CD4-positive, CD25-positive, alpha-beta regulatory T cell (primary cell): ENCODE measurements at places on chromosomes 4 and X.

DNA sequence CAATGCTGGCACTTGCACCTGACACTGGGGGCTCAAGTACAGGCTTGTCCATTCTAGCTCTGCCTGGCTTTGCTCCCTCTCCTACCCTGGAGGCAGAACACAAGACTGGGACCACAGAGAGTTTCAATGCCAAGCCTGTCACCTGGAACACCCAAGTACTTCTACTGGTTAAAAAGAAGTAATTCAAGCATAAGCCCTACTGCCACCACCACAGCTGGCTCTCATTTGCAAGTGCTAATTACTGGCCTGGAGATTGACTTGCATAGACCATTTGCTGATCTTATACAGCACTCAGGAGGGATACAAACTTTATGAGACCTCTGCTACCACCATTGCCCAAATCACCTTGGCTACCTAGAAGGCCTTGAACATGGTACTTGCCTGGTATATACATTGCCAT is 1550.9 kb downstream of the C4orf33 start:
- no peak for DNase-seq

DNA sequence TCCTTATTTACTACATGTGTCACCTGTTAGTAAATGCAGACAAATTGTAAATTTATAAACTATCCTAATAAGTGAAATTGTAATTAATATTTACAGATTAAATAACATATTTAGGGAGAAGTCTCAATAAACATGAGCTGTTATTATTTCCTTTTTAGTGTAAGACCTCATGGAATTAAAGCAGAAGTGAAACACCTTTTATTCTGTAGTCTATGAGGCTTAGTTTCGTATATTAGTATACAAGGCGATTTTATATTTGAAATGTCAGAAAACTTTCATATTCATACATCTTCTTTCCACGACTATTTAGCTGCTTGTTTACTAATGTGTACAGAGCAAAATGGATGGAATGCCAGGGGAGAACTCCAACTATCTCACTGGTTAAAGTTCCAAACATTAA is 414.4 kb downstream of the ARHGAP24 start:
- DNase-seq: no peak

GRCh38 chr4:55636656-55636999 is 530 bp upstream of the NMU start:
- no peak for DNase-seq

GRCh38 chr4:73589887-73590801 is 30.1 kb downstream of the RASSF6 start:
- DNase-seq: no peak

DNA sequence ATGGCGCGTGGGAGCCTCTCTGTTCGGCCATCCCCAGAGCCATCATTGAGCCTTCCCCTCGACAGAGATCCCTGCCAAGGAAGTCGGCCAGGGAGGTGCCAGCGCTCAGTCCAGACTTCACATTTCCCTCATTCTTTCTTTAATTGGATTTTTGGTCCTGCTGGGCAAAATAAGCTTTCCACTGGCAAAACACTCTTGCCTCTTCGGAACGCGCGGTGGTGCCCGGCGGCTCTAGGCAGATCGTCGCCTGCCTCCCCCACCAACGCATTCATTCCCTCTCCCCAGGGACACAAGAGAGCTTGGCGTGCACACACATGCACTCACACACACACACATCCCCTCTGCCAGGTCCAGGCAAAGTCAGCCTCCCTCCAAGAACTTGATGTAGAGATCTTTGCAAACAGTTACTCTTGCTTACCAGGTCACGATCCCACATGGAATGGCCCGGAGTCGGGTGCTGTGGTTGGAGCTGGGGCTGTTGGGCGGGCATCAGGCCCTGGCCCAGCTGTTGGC is 257.1 kb downstream of the BCOR start:
- no peak for DNase-seq

- no peak for DNase-seq
Measured at GRCh38 chr4:18127030-18127429, 105.5 kb upstream of the LCORL start.

GRCh38 chr4:114091546-114091945 is 112.1 kb upstream of the ARSJ start:
- no peak for DNase-seq

- no peak for DNase-seq
Measured at GRCh38 chr4:92387459-92388069, 83.8 kb downstream of the GRID2 start.

GRCh38 chr4:74235135-74235534 is 73.1 kb upstream of the EPGN start:
- DNase-seq: no peak

DNA sequence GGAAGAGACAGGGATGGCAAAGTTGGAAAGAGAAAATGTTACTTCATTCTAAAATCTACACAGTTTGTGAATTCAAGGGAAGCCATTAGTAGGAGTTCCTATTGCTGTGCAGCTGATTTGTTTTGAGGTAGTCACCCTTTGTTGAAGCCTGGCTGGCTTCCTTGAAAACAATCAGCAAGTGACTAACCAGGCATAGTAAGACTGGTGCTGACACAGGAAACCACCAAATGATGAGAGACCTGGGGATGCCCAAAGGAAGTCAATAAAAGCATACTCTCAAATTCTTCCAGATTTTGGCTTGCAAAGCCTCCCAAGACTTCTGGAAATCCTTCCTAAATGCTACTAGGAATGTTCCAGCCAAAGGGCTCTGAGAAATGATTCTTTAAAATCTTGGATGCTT is 23.9 kb upstream of the PRDM8 start:
- peak; percentile 62 for DNase-seq

DNA sequence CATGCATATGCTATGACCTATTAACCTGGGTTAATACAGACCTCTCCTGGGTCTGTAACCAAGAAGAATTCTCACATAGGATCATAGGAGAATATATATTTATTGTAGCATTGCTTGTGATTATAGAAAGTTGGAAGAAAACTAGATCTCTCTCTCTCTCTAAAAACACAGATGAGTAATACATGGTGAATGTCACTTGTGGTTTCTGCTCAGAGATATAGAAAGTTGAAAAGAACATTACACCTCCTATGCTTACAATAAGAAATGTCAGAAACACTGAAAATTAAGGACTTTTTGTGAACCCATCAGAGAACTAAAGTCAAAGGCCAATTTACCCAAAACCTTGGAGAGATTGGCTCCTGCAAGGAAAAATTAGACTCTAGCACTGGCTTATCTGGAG is 1389.5 kb downstream of the FAM133A start:
- DNase-seq: no peak

GRCh38 chr4:159292137-159292896 is 189.4 kb downstream of the RAPGEF2 start:
- no peak for DNase-seq

- DNase-seq: no peak
Measured at GRCh38 chr4:173332021-173332487, 2.1 kb downstream of the HMGB2 start.

- DNase-seq: no peak
Measured at GRCh38 chr4:119550857-119551532, 77.6 kb downstream of the PDE5A start.

DNA sequence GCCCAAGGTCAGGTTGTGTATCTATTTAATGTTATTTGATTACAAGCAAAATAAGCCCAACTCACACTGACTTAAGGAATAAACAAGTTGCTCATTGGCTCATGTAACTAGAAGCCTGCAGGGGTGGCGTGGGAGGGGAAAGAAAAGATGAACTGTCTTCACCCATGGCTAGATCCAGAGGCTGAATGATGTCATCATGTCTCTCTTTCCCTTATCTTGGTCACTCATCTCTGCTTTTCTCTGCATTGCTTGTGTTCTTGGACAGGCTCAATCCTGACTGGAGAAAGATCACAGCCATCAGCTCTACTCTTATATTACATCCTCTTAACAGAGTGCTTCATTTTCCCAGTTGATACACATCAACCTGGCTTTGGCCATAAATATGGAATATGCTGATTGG is 290.0 kb upstream of the DIAPH2 start:
- DNase-seq: no peak

GRCh38 chr4:135185256-135185655 is 983.7 kb upstream of the PABPC4L start:
- no peak for DNase-seq

DNA sequence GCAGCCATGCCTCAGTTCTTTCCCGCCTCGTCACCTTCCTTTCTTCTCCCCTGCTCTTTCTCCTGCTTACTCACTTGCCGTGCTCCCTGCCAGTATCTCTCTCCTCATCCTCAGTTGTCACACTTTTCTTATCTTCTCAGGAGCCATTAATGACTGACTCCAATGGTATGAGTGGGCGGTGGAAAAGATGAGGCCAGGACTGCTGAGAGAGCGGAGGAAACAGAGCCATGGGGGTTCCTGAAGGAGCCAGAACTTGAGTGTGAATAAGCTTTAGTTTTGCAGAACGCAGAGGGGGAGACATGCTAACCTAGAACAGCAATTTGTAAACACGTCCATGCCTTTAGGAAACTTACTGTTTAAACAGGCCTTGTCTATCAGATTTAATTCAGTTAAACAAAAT is 126.5 kb downstream of the CHIC2 start:
- no peak for DNase-seq

DNA sequence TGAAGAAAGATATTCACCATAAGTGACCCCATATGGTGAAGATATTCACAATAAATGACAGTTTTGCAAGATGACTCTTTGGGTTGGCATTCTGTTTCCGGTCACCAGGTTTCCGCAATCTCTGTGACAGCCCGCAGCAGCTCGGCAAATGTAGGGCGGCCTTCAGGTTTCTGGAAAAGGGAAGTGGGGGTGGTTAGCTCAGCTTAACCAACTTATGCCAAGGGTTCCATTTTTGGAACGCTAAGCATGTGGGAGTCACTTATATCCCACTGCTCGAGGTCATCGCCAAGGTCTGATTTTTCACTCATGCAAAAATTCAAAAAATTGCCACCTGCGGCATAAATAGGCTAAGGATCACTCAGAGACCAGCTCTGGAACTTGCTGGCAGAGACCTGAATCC is 51.0 kb downstream of the NIPAL1 start:
- DNase-seq: no peak

DNA sequence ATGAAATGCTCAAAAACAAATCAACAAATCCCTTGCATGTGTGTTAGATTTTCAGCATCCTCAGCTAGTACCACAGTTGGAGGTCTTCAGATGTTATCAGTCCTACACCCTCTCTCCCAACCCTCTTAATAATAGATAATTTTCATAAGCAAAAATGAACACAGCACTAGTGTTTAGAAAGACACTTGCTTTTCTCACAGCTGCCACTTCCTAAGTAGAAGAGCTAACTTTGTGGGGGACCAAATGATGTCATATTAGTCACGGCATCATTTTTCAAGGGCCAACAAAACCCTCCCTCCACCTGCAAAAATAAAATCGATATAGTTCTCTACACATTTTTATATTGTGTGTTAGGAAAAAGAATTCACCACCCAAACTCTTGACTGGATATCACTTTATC is 163.5 kb upstream of the GYPA start:
- DNase-seq: no peak

DNA sequence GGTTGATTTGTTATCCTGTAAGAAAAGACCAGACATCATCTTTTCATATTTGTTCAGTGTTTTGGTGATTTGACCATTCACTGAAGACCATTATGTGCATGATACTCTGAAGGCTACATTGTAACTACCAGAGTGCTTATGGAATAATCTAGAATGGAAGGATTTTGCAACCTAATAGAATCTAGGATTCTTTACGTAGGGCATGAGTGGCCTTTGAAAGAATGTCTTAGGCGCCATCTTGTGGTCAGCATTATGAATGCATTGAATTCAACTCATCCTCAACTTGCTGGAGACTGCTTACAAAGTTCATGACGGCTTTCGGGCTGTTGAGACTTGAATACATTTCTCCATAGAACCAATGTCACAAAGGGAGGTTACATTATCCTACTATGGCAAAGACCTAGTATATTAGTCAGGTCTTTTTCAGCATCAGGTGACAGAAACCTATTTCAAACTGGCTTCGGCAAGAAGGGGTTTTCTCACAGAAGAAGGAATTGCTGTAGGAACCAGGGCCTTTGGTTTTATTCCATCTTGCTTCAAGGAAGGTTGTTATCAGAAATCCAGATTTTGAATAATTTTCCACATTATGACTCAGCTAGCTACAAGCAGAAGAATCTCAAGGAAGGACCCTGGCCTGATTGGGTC is 104.1 kb downstream of the GPAT3 start:
- peak; percentile 33 for DNase-seq

DNA sequence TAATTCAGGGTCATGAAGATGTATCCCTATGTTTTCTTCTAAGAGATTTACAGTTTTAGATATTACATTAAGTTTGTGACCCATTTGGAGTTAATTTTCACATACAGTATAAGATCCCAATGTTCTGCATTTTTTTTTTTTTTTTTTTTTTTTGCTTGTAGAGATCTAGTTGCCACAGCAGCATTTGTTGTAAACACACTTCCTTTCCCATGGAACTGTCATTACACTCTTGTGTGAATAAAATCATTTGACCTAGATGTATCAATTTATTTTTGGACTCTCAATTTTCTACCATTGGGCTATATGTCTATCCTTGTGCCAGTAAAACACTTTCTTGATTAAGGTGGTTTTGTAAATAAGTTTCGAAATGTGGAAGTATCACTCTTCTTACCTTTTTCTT is 1107.2 kb downstream of the TECRL start:
- no peak for DNase-seq

DNA sequence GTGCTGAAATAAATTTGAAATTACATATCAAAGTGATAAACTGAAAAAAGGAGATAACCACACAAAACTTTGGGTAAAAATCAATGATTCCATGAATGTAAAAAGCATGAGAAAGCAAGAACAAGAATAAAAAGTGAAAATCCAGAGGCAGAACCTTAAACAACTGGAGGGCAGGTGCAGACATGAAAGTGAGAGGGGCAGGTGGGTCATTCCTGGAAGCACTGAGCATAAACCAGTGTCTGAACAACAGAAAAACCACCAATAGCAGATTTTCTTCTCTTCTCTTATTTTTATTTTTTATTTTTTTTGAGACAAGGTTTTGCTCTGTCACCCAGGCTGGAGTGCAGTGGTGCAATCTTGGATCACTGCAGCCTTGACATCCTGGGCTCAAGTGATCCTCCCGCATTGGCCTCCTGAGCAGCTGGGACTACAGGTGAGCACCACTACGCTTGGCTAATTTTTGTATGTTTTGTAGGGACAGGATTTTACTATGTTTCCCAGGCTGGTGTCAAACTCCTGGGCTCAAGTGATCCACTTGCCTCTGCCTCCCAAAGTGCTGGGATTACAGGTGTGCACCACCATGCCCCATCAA is 46.8 kb upstream of the GPR78 start:
- DNase-seq: no peak

- DNase-seq: no peak
Measured at GRCh38 chr4:11640584-11640983, 211.9 kb upstream of the HS3ST1 start.

DNA sequence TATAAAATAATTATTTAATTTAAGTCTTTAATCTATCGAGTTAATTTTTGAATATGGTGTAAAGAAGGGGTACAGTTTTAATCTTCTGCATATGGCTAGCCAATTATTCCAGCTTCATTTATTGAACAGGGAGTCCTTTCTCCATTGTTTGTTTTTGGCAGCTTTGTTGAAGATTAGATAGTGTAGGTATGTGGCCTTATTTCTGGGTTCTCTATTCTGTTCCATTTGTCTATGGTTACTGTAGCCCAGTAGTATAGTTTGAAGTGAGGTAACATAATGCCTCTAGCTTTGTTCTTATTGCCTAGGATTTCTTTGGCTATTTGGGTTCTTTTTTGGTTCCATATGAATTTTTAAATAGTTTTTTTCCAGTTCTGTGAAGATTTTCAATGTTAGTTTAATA is 48.3 kb downstream of the EMCN start:
- DNase-seq: no peak
